ENCODE measurements at places on chromosomes 4 and X.
A peak's percentile ranks its signal among the peaks of the same experiment; 100 is the strongest.

- peak; percentile 43 for DNase-seq
Observed at GRCh38 chrX:41723826-41724225, at the start of gene GPR82. TSS of gene GPR82 (plus strand) at chrX:41724181. CDS start at chrX:41727027, 2,846 bp downstream.

DNA sequence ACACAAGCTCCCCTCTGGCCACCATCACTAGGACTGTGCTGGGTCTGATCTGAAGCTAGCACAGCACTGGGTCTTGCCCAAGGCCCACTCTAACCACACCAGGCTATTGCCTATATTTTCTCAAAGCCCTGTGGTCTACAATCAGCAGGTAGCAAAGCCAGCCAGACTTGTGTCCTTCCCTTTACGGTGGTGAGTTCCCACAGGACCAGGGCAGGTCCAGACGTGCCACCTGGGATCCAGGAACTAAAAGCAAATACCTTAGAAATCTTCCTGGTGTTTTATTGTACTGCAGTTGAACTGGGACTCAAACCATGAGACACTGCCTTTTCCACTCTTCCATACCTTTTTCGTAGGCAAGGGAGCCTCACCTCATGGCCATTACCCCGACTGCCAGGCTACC is 9.0 kb upstream of the MAGEC2 start:
- no peak for DNase-seq

DNA sequence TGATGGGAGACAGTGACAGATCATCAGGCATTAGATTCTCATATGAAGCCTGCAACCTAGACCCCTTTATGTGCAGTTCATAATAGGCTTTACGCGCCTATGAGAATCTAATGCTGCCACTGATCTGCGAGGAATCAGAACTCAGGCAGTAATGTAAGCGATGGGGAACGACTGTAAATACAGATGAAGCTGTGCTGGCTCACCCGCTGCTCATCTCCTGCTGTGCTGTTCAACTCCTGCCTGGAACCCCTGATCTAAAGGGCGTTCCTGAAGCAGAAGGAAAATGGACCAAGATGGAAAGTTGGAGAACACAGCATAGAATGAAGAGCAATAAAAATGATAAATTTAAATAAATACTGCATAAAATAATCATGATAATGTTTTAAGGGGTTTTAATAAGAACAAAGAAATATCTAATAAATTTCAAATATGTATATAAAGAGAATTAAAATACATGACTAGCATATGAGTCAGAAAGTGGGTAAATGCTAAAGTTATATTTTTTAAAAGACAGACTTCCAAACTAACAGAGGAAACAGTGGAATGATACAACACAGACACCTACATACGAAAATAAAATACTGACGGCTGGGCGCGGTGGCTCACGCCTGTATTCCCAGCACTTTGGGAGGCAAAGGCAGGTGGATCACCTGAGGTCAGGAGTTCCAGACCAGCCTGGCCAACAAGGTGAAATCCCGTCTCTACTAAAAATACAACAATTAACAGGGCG is 59.2 kb downstream of the RBM47 start:
- no peak for DNase-seq

- no peak for DNase-seq
Observed at GRCh38 chrX:146241902-146242301, 424.3 kb downstream of the SLITRK2 start.

All from SIG-M5 (cell line).